Gastrocnemius medialis (tissue), 4 donors: ENCODE measurements at places on chromosomes 16 and 17. TPM values are rescaled to one million over a fixed set of nuclear protein-coding genes. Genes with fewer than 3 reads are reported as not detected.

Gene CSH1
- total RNA-seq: not detected

DNA sequence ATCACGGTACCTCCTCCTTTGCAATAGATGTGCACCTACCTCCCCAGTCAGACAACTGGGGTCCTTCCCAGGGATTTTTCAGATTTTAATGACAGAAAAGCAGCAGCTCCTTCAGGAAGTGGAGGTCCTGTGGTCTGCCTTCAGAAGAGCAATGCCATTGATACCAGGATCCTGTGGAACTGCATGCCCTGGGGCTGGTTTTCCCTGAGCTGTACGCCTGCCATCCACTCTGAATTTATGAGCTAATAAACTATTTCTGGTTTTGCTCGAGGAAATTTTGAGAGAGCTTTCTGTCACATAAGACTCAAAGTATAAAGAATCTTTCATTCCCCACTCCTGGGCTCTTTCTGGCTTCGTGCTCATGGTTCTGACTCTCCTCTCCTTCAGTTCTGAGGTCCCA lies 10.0 kb upstream of the CCL23 start:
- H3K27me3 ChIP-seq: no peaks in the 10 kb centered on the region
- H3K27ac ChIP-seq: no peak overlapping the region
- H3K4me1 ChIP-seq: no peaks in the 10 kb centered on the region
- no peaks in the 10 kb centered on the region for H3K36me3 ChIP-seq

DNA sequence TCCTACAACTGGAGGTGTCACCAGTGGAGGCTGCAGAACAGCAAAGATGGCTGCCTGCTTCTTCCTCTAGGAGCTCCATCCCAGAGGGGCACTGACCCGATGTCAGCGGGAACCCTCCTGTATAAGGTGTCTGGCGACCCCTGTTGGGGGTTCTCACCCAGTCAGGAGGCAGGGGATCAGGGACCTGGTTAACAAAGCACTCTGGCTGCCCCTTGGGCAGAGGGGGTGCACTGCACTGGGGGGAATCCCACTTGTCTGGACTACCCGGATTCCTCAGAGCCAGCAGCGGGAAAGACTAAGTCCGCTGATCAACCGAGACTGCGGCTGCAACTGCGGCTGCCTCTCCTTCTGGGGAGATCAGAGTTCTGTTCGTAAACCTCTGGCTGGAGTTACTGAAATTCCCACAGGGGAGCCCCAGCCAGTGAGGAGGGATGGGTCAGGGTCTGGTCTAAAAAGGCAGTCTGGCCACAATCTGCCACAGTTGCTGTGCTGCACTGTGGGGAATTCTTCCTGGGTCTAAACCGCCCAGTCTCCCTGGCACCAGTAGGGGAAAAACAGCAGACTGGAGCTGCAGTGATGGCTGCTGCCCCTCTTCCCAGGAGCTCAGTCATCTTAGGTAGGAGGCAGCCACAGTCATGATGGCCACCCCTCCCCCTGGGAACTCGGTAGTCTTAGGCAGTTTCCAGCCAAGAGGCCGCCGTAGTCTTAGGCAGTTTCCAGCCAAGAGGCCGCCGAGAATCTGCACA lies 213.4 kb downstream of the CYB561 start:
- no peaks in the 10 kb centered on the region for H3K4me1 ChIP-seq
- H3K4me3 ChIP-seq: no peak overlapping the region
- DNase-seq: no peak
- H3K36me3 ChIP-seq: no peaks in the 10 kb centered on the region
- H3K27ac ChIP-seq: no peak overlapping the region

Gene TSNAXIP1
- total RNA-seq: not detected

DNA sequence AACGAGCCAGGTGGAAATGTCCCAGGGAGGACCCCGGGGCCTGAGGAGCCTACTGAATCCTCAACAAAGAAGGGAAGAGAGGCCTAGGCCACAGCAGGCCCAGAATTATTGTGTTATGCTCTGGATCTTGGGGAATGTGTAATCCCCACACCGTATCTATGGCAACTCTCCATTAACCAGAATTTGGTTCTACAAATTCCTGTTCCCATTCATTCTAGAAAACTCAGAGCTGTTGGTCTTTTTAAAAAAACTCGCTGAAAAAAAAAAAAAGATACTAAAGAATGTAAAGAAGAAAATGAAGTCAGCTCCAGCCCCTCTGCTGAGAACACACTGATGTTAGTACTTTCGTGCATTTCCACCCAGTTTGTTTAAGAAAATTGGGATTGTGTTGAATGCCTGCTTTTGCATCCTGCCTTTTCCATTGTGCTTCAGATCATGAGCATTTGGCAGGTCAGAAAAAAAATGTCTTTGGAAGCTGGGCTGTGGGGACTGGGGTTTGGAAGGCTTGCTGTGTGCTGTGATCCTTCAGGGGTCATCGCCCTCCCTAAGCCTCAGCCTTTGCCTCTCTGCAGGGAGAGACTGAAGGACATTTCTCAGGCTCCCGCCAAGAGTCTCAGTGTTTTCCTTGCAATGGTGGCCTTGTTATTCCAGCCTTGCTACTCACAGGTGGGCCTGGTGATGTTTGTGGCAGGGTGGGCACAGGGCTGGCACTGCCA lies 69.5 kb downstream of the SREBF1 start:
- H3K4me3 ChIP-seq: no peak overlapping the region
- DNase-seq: no peak
- H3K36me3 ChIP-seq: no peaks in the 10 kb centered on the region

Gene MMD
- 4.6 TPM for total RNA-seq

GRCh38 chr16:67942200-67942509 lies 1.8 kb downstream of the LCAT start:
- peaks cover 26% of the 10 kb centered on the region for H3K4me1 ChIP-seq
- H3K27me3 ChIP-seq: no peaks in the 10 kb centered on the region
- H3K36me3 ChIP-seq: peaks cover 42% of the 10 kb centered on the region
- no peak overlapping the region for H3K27ac ChIP-seq
- DNase-seq: no peak

- no peak overlapping the region for H3K4me3 ChIP-seq
- no peaks in the 10 kb centered on the region for H3K4me1 ChIP-seq
- H3K27ac ChIP-seq: no peak overlapping the region
- no peaks in the 10 kb centered on the region for H3K36me3 ChIP-seq
Observed at GRCh38 chr17:253091-253846, 71.8 kb upstream of the DOC2B start.

GRCh38 chr17:60353773-60354172 lies 38.2 kb downstream of the USP32 start:
- H3K4me1 ChIP-seq: peaks cover 49% of the 10 kb centered on the region
- DNase-seq: no peak
- no peak overlapping the region for H3K27ac ChIP-seq
- no peaks in the 10 kb centered on the region for H3K36me3 ChIP-seq
- no peak overlapping the region for H3K4me3 ChIP-seq

GRCh38 chr17:231191-231965 lies 49.9 kb upstream of the DOC2B start:
- no peaks in the 10 kb centered on the region for H3K27me3 ChIP-seq
- no peaks in the 10 kb centered on the region for H3K4me1 ChIP-seq
- no peaks in the 10 kb centered on the region for H3K36me3 ChIP-seq
- no peak overlapping the region for H3K4me3 ChIP-seq
- H3K27ac ChIP-seq: no peak overlapping the region

GRCh38 chr17:6496640-6497441 lies 52.6 kb downstream of the PIMREG start:
- H3K27me3 ChIP-seq: no peaks in the 10 kb centered on the region
- H3K27ac ChIP-seq: no peak overlapping the region
- H3K36me3 ChIP-seq: no peaks in the 10 kb centered on the region
- peaks cover 16% of the 10 kb centered on the region for H3K4me1 ChIP-seq

- H3K4me1 ChIP-seq: peaks cover 31% of the 10 kb centered on the region
- H3K27me3 ChIP-seq: no peaks in the 10 kb centered on the region
- no peak overlapping the region for H3K27ac ChIP-seq
- DNase-seq: no peak
Observed at GRCh38 chr17:58520843-58521430, 6.5 kb upstream of the MTMR4 start.

DNA sequence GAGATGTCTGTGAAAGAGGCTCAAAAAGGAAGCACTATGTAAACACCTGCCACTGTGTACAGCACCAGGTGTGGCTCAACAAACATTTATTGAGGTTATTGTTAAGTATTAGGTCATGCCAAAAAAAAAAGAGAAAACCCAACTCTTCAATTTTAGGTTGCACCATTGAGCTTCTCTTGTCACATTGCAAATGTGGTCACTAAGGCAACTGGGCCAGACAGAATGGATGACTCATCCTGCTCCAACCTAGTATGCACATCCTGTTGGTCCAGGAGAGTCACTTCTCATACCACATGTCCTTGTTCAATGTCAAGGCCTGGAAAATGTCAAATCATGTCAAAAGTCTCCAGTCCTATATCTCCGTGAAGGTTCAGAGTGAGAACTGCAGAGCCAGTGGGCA lies 25.0 kb downstream of the HOXB1 start:
- H3K4me3 ChIP-seq: no peak overlapping the region
- DNase-seq: no peak
- peaks cover 6% of the 10 kb centered on the region for H3K27me3 ChIP-seq
- H3K4me1 ChIP-seq: no peaks in the 10 kb centered on the region
- no peak overlapping the region for H3K27ac ChIP-seq
- H3K36me3 ChIP-seq: no peaks in the 10 kb centered on the region

Gene OR1G1
- total RNA-seq: not detected

Gene HIC1
- total RNA-seq: 9.6 TPM

- H3K27ac ChIP-seq: no peak overlapping the region
- peaks cover 2% of the 10 kb centered on the region for H3K27me3 ChIP-seq
- no peaks in the 10 kb centered on the region for H3K4me1 ChIP-seq
Observed at GRCh38 chr16:66419527-66419926, 7.6 kb upstream of the BEAN1 start.

Gene CLTC
- total RNA-seq: 169 TPM

DNA sequence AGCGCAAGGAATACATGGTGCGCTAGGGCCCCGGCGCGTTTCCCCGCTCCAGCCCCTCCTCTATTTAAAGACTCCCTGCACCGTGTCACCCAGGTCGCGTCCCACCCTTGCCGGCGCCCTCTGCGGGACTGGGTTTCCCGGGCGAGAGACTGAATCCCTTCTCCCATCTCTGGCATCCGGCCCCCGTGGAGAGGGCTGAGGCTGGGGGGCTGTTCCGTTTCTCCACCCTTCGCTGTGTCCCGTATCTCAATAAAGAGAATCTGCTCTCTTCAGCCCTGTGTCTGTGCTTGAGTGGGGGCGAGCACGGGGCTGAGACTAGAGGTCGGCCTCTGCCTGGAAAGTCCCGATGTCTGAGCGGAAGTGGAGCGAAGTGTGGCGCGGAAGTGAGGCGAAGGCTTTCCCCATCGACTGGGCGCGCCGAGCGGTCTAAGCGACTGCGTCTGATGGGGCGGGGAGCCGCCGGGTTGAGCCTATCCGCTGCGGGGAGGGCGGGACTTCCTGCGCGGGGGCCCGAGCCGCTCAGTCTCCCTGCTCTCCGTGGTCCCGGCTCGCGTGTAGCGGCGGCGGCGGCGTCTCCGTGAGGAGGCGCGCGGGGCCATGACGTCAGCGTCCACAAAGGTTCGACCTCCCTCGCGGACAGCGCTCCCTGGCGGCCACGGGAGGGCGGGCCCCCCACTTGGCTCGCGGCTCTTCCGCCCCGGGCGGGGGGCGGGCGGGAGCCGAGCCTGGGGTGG lies 2.0 kb downstream of the RNASEK start:
- peak overlapping the region; percentile 99 for H3K4me3 ChIP-seq
- peak overlapping the region; percentile 97 for H3K27ac ChIP-seq
- DNase-seq: peak; percentile 97
- no peaks in the 10 kb centered on the region for H3K27me3 ChIP-seq
- H3K4me1 ChIP-seq: peaks cover 50% of the 10 kb centered on the region
- no peaks in the 10 kb centered on the region for H3K36me3 ChIP-seq

DNA sequence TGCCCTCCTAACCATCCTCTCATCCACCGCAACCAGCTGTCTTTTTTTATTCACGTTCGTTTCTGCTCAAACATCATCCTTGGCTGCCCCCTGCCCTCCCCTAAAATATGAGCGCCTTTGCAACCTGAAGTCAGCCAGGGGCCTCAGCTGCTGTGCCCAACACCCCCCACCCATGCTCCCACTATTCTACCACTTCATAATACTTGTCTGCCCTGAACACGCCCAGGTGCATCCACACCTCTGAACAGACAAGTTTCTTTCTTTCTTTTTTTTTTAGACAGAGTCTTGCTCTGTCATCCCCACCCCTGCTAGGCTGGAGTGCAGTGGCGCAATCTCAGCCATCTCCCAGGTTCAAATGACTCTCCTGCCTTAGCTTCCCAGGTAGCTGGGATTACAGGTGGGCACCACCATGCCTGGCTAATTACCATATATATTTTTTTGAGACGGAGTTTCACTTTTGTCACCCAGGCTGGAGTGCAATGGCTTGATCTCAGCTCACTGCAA lies 26.9 kb downstream of the CEP295NL start:
- peaks cover 45% of the 10 kb centered on the region for H3K4me1 ChIP-seq
- no peak overlapping the region for H3K27ac ChIP-seq
- H3K36me3 ChIP-seq: no peaks in the 10 kb centered on the region
- no peak for DNase-seq

Gene ZNF469
- total RNA-seq: 0.03 TPM

GRCh38 chr16:68782198-68783174 lies 45.4 kb downstream of the CDH1 start:
- no peaks in the 10 kb centered on the region for H3K4me1 ChIP-seq
- no peaks in the 10 kb centered on the region for H3K36me3 ChIP-seq
- no peaks in the 10 kb centered on the region for H3K27me3 ChIP-seq
- no peak overlapping the region for H3K27ac ChIP-seq

Gene OR3A2
- total RNA-seq: 0.46 TPM

- H3K36me3 ChIP-seq: no peaks in the 10 kb centered on the region
- H3K27ac ChIP-seq: no peak overlapping the region
- H3K4me1 ChIP-seq: no peaks in the 10 kb centered on the region
- no peak for DNase-seq
- peaks cover 32% of the 10 kb centered on the region for H3K27me3 ChIP-seq
Observed at GRCh38 chr16:55056585-55057401, 126.1 kb downstream of the IRX5 start.

- no peak overlapping the region for H3K27ac ChIP-seq
- H3K4me3 ChIP-seq: no peak overlapping the region
- no peak for DNase-seq
- H3K27me3 ChIP-seq: no peaks in the 10 kb centered on the region
- H3K4me1 ChIP-seq: no peaks in the 10 kb centered on the region
Observed at GRCh38 chr17:16158714-16159113, 56.6 kb downstream of the NCOR1 start.

Gene NXN
- total RNA-seq: 86.4 TPM

Gene KRTAP2-3
- not detected for total RNA-seq

DNA sequence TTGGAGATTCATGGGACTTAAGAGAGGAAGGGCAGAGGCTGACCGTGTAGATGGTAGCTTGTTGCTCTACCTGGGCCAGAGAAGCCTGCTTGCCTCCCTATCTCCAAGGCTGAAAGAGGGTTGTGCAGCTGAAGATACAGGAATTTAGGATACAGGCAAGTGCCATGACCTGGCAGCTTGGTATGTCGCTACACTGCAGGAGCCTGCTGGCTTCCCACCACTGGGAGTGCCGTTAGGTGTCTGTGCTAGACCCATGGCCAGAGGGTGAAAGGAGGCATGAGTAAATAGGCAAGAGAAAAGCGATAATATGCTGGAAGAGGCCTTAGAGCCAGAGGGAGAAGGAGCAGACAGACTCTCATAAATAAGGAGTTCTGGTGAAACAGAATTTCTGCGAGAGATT lies 10.6 kb downstream of the NAA60 start:
- no peaks in the 10 kb centered on the region for H3K27me3 ChIP-seq
- peaks cover 5% of the 10 kb centered on the region for H3K36me3 ChIP-seq
- no peak overlapping the region for H3K4me3 ChIP-seq

Gene SCGB1C2
- total RNA-seq: not detected

- H3K4me1 ChIP-seq: no peaks in the 10 kb centered on the region
- no peaks in the 10 kb centered on the region for H3K36me3 ChIP-seq
- H3K27ac ChIP-seq: no peak overlapping the region
- DNase-seq: no peak
Observed at GRCh38 chr17:62681061-62681938, 53.8 kb downstream of the MRC2 start.

GRCh38 chr16:81692571-81692970 lies 86.5 kb upstream of the PLCG2 start:
- DNase-seq: no peak
- H3K36me3 ChIP-seq: no peaks in the 10 kb centered on the region
- no peak overlapping the region for H3K4me3 ChIP-seq
- no peaks in the 10 kb centered on the region for H3K4me1 ChIP-seq
- H3K27ac ChIP-seq: no peak overlapping the region
